Upper lobe of right lung (tissue), 1 donor: ENCODE measurements at places on chromosomes 13 and 19. TPM values are rescaled to one million over a fixed set of nuclear protein-coding genes. Genes with fewer than 3 reads are reported as not detected.

Gene ZNF99
- 0.09 TPM for total RNA-seq

Gene CEACAM16
- total RNA-seq: not detected

Gene C19orf12
- 22.1 TPM for total RNA-seq

Gene RFPL4AL1
- not detected for total RNA-seq

Gene GIPC3
- total RNA-seq: 6.5 TPM

Gene ZNF146
- total RNA-seq: 41.2 TPM

Gene FGF22
- 0.52 TPM for total RNA-seq

Gene ADGRE3
- 17.3 TPM for total RNA-seq

Gene FFAR2
- 2.6 TPM for total RNA-seq

Gene HCST
- total RNA-seq: 44.0 TPM
